Central memory CD4-positive, alpha-beta T cell (primary cell): ENCODE measurements at places on chromosomes 1 and 21.

DNA sequence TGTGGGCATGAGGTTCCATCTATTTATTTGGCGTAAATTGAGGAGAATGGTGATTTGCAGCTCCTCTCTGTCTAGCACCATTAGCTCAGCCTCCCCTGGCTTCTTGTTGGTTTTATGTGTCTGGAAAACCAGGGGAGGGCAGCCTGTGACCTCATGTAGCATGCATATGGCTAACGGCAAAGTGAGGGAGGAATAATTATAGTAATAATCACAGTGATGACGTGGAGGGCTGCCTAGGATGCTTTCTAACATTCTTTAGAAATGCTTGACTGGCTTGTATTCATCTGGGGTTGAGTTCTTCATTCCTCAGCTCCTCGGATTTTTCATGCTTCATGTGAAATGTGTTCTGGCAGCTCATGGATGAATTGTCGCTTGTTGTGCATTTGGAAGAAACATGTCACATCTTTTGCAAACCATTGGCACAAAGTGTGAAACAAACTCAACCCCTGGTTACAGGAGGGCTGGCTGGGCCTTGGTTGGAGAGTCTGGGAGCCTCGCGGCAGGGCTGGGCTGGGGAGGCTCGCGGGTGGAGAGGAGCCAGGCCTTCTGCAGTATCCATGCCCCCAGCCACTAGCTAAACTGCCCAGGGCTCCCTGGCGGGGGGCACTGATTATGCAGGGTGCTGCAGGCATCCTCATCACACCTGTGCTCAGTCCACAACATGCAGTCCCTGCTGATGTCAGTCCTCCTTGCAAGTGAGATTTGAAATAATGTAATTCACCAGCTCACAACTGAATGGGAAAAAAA is 149.6 kb downstream of the DISC1 start:
- DNase-seq = no peak

GRCh38 chr21:32562426-32562825 is 22.9 kb downstream of the TCP10L start:
- no peak for DNase-seq

DNA sequence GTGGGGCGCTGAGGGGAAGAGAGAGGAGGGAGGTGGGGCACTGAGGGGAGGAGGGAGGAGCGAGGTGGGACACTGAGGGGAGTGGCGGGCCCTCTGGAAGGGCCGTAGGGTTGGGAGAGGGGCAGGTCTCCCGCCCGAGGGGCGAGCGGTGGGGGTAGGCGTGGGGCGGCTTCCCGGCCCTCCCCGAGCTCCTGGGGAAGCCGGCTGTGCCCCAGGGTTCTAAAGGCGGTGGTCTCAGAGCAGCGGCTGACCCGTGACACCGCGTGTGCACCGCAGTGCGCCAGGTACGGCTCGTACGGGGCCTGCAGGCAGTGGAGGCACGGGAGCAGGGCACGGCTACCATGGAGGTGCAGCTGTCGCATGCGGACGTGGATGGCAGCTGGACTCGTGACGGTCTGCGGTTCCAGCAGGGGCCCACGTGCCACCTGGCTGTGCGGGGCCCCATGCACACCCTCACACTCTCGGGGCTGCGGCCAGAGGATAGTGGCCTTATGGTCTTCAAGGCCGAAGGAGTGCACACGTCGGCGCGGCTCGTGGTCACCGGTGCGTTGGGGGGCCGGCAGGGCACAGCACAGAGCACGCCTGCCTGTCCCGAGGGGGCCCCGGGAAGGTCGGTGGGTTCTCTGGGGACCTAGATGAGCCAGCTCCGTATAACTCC is 68.5 kb downstream of the OBSCN start:
- peak; percentile 16 for DNase-seq

- DNase-seq = no peak
Observed at GRCh38 chr1:115865704-115866380, 24.9 kb upstream of the NHLH2 start.

DNA sequence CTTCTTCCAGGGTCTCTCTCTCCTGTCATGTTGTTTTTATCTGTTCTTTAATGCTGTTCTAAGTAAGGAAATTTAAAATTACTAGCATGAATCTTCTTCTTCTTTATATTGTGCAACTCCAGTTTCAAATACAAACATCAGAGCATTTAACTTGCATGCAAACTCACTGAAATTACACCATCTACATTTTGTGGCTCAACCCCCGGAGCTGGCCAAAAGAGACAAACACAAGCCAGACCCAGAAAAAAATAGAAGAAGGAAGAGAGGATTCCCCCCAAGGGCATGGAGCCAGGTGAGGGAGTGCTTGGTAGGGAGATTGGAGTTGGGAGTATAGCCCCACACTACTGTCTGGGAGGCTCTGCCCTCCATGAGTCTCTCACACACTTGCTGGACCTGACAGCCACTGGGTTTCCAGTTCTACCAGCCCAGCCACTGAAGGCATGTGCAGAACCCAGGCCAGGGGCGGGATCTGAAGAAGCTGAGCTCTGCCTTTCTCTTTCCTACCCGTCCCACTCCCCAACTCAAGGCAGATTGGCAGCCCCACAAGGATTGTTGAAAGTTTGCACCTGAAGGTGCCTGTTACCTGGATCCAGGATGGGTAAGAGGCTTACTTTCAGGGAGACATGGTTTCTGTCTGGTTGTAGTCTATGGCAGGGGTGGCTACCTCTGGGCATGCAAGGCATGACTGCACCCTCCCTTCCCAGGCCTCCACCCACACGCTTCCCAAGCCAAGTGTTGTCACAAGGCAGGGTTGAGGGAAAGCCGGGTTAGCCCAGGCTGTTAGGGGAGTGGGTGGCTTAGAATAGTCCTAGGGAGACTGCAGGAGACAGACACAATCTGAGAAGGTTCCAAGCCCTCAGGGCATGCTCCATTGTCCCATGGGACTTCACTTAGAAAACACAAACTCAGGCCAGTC is 297.2 kb downstream of the TGFB2 start:
- no peak for DNase-seq

DNA sequence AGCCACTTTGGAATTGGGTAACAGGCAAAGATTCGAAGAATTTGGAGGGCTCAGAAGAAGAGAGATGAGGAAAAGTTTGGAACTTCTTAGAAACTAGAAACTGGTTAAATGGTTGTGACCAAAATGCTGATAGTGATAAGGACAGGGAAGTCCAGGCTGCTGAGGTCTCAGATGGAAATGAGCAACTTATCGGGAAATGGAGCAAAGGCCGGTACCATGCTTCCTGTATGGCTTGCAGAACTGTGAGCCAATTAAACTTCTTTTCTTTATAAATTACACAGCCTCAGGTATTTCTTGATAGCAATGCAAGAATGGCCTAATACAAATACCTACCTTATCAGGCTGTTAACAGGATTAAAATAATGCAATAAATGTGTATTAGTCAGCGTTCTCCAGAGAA is 9.4 kb upstream of the TLR5 start:
- no peak for DNase-seq

GRCh38 chr1:98761219-98761865 is 99.8 kb downstream of the SNX7 start:
- no peak for DNase-seq

DNA sequence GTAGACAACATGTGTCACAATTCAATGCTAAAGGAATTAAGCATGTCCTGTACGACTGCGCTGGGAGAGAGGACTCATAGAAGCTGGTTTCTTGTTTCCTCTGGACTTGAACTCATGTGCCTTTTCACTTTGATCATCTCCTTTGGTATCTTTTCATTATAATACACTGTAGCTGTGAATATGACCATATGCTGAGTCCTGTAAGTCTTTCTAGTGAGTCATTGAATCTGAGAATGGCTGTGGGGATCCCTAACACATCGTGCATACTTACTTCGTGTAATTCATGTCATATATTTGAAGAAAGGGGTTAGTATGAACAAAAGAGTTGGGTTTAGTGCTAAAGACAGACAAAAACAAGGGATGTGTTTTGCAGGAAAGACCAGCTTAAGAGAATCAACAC is 148.1 kb upstream of the RUNX1 start:
- no peak for DNase-seq

DNA sequence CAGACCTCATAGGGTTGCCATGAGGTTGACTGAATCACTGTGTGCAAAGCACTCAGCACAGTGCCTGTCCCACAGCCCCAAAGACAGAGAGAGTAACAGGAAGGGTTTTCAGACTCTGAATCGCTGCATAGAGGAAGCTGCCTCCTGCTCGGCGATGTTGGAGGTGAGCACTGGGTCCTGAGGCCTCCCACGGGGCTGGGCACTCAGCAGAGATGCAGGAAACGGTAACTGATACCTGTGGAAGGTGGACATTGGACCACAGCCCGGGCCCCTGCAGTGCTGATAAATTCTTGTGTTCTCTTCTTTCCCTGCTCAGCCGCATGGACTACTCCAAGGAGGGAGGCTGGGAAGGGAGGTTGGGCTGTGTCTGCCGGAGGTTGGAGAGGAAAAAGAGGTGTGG is 389.7 kb downstream of the PTPRU start:
- DNase-seq = no peak

GRCh38 chr1:54996869-54997710 is 1.6 kb upstream of the BSND start:
- no peak for DNase-seq

- no peak for DNase-seq
Observed at GRCh38 chr1:211942583-211942982, 92.8 kb downstream of the INTS7 start.

- DNase-seq = no peak
Observed at GRCh38 chr1:230300322-230301301, 125.5 kb downstream of the PGBD5 start.

DNA sequence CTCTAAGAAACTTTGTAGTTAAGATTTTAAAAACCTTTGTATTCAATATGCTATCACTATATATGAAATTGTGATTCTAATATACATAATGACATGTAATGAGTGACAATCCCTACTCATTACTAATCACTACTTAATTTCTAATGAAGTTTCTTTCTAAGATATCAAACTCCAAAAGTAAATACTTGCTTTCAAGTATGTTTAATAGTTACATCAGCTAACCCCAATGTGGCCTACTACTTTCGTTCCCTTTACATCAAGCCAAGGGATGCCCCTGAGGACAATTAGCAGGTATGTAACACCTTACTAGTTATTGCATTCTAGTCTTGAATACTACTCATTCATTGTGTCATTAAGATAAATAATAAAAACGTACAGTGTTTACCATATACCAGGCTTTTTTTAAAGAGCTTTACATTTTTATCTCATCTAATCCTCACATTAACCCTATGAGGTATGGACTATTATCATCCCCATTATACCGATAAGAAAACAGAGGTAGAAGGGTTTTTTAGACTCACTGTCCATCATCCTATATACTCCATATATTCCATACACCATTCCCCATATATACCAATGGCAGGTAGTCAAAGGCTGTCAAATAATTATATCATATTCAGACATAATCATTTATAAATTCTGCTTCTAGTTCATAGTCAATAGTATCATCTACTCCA is 4.2 kb downstream of the PPP1R15B start:
- no peak for DNase-seq

DNA sequence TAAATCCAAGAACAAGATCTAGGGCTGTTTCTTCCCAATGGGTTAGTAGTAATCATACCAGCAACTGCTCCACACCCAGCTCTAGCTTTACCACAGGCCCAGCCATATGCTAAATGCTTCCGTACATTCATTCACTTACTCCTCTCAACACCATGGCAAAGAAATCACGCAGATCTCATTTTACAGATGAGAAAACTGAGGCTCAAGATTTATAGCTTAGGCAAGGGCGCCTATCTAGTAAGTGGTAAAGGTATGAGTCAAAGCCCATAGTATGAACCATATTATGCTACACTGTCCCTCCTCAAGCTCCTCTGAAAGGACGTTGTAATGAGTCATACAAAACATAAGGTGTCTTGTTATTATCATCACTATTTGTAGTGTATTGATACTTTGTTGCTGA is 82.2 kb downstream of the NIBAN1 start:
- peak; percentile 12 for DNase-seq

- DNase-seq = no peak
Observed at GRCh38 chr1:64517640-64518039, 47.7 kb downstream of the CACHD1 start.

- no peak for DNase-seq
Observed at GRCh38 chr1:27658951-27659496, 13.0 kb downstream of the IFI6 start.
